RWPE1 (cell line): ENCODE measurements at places on chromosomes 16 and 17.

GRCh38 chr16:51317575-51317974 lies 166.5 kb upstream of the SALL1 start:
- DNase-seq, result no peak

DNA sequence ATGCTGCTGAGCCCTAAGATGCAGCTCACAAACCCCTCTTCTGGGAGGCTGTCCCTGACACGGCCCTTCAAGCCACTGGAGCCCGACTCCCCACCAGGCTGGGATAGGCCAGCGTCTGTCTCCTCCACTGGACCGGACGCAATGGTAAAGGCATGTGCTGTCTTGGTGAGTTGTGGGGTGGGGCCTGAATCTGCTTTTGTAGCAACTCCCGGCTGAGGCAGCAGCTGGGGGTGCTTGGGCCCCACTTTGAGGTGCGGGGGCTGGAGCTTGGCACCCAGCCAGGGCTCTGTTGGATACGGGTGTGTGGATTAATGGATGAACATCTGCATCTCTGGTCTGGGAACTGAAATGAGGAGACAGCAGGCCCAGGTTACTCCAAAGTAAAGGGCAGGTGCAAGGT lies 3.5 kb upstream of the NLRC3 start:
- no peak for DNase-seq

DNA sequence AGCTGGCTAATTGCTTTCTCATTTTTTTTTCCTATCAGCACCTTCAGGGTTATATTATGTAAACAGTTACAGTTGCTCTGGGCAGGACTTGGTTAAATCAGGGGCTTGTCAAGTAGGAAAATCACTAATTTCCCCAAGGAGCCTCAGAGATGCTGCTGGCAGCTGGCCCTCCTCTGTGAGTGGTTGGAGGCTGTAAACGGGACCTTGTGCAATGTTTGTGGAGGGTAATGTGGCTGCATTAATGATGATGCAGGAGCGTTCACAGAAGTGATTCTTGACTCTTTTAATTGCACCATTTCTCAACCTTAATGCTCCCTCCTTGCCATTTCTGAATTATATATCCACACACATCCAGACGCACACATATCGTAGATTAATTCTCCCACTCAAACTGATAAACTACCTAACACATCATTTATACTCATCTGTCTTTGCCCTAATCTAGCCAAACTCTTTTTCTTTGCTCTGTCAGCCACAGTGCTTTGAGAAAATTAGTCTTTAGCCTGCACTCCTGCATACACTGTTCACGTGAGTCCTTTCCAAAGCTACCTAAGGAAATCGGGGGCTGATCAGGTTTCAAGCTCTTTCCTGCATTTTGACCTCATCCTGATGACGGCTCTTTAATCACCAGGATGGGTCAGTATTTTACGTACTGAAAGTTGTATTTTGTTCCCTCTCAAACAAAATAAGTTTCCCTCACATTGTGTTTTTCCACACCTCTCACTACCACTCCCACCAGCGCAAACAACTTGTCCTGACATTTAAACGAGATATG lies 154.4 kb upstream of the PIRT start:
- DNase-seq, result no peak

GRCh38 chr17:44198721-44199552 lies 747 bp downstream of the ATXN7L3 start:
- peak; percentile 88 for DNase-seq

DNA sequence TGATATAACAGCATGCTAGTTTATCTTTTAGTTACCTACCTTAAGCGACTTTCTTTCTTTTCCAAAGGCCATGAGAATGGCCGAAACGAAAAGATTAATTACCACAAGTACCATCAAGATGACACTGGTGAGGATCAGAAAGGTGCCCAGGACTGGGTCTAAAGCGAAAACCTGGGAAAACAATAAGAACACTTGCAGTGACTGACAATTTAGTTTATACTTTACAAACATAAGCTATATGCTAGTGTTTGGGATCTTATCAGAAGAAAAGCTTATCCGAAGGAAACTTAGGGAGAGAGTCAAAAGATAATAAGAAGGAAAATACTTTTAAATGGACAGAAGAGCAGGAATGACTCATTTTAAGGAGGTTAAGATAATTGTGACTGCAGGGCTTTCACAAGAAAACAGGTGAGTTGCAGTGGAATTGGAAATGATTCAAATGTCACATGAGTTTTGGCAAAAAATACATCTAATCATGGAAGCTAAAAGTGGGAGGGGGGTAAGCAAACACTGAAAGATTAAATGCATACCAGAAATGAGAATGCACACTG lies 34.8 kb downstream of the IST1 start:
- no peak for DNase-seq

DNA sequence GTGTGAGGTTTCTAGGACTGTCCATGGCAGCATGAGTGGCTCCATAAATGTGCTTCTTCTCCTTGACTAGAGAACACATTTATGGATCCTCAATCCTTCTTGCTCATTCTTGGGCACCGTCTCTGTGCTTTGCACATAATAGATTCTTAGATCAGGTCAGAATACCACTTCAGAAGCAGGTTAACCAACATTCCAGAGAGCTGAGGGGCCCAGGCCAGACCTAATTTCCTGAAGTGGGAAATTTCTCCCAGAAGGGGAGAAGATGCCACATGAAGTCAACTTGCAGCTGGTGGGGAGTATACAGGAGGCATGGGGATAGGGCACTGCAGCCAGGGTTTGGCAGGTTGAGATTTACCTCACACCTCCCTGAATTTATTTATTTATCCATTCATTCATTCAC lies 24.4 kb upstream of the VAT1L start:
- DNase-seq, result no peak

DNA sequence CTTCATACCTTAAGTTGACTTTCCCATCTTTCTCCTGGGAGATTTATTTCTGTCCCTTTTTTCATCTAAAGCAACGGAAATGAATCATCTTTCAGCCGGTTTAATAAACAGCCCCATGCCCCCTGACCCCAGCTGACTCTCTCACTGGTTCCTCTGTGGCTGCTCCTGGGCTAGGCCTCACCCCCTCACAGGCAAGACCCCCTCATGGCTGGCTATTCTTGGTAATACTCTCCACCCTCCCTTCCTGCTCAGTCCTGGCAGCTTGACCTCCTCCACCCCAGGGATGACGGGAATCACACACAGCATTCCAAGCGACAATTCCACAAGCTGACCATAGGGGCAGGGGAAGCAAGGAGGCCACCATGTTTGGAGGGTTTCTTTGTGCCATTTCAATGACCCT lies 1.5 kb upstream of the ADAP2 start:
- DNase-seq, result no peak

GRCh38 chr16:87897521-87898505 lies 28.5 kb upstream of the SLC7A5 start:
- DNase-seq, result no peak

- DNase-seq, result no peak
Observed at GRCh38 chr17:57849163-57849873, 526 bp downstream of the MRPS23 start.

DNA sequence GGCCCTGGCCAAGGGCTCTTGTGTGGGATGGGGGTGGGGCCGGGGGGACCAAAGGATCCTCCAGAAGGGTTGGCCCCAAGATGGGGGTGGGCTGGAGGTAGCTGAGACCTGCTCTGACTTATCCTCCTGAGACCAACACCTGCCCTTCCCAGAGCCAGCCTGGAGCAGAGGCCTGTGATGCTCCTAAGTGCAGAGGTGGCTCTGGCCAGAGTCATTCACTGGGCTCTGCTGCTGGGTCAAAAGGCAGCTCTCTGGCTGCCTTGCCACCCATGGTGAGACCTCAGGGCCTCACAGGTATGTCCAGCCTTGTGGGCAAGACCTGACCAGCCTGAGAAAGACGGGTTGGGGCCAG lies 393 bp downstream of the SERPINF2 start:
- DNase-seq, result no peak

GRCh38 chr17:53061446-53061845 lies 761.3 kb upstream of the KIF2B start:
- DNase-seq, result no peak

- DNase-seq, result no peak
Observed at GRCh38 chr16:67438824-67439393, 8.0 kb downstream of the HSD11B2 start.

GRCh38 chr17:38397227-38397626 lies 31.0 kb upstream of the ARHGAP23 start:
- DNase-seq, result no peak

GRCh38 chr16:4372578-4373355 lies 1.1 kb downstream of the VASN start:
- peak; percentile 48 for DNase-seq

DNA sequence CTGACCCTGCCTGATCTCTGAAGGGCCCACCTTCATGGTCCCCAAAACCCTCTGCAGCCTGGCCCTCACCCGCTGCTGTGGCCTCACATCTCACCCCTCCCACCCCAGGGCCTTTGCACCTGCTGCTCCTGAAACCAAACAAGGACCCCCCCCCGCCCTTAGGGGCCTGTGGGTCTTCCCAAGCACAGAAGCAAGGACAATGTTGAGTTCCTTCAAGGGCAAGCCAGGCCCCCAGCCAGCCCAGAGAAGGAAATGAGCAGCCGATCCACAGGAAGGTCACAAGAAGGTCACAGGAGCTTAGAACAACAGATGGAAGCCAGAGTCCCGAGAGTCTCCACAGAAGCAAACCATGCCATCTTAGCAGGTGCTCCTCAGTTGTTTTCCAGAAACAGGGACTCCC lies 493 bp upstream of the PDE6G start:
- no peak for DNase-seq

DNA sequence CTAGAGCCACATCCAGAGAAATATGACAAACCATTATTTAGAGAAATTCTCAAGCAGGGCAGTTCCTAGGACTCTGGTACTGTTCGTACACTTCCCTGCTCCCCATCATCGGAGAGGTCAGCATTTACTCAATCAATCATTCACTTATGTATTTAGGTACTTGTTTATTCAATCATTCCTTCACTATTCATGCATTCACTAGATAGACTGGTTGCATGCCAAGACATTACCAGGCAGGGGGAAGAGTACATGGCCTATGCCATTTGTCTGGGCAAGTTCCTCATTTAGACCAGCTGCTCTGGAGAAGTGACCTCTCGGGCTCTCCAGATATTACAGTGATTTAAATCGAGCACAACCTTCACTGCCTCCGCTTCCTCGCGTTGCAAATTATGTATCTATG lies 603.4 kb downstream of the KCNJ2 start:
- no peak for DNase-seq

GRCh38 chr17:67041941-67042899 lies 2.1 kb upstream of the CACNG1 start:
- no peak for DNase-seq

DNA sequence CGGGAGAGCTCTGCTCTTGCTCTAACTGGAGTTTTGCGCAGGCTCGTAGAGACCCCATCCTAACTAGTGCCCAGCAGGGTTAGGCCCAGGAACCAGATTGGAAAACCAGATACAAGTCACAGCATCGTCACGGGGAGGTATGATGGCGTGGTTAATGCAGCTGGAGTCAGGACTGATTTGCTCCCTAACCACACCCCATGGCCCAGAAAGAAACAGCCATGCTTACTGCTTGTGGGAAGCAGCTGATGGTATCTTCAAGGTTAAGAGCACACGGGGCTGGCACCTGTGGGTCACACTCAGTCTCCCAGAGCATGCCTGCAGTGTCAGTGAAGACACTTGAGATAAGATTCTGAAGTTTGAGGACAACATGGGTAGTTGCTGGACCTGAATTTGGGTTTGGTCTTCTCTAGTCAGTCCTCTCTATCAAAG lies 60.2 kb downstream of the WIPI1 start:
- no peak for DNase-seq

DNA sequence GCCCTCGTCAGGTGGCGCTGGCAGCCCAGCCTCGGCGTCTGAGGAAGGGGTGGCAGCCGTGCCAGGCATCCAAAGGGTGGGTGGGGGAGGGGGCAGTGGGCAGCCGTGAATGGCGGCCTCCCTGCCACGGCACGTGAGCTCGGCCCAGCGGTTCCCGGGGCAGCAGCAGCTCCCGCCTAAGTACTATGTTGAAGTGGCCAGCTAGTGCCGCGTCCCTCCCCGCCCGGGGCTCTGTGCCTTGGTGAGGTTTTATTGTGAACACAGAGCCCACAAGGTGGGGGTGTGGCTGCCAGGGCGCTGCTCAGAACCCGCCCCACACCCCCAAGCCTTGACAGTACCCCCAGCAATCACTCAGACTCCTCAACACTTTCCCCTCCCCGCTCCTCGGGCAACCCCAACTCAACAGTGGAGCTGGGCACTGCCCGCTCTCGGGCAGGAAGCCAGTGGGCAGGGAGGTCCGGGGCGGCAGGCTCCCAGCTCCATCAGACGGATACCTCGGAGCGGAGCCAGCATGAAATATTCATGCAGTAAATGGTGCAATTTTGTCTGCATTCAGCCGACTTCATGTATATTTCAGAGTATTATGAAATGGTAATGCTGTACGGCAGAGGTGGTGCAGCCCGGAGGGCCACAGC lies 80.4 kb downstream of the ENGASE start:
- DNase-seq, result no peak

- DNase-seq, result no peak
Observed at GRCh38 chr16:15856901-15857698, at the start of gene MYH11. MYH11 (minus strand) TSS chr16:15857028; CDS start chr16:15838252, 18,776 bp downstream.

DNA sequence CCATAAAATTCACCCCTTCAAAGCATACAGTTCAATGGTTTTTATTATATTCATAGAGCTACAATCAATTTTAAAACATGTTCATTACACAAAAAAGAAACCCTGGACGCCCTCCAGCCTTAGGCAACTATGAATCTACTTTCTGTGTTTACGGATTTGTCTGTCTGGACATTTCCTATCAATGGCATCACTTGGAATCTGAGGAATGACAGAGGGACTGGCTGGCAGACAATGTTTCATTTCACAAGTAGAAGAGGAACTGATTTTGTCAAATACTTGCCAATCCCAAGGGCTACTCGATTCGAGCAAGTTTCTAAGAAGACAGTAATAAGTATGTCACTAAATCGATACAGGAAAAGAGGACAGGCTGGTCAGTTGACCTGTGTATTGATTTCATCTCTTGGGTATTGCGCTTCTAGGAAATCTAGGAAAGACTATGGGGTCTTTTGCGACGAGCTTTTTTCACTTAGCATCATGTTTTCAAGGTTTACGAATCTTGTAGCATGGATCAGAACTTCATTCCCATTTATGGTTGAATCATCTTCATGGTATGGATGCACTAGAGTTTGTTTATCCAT lies 56.6 kb downstream of the RGS9 start:
- DNase-seq, result no peak

DNA sequence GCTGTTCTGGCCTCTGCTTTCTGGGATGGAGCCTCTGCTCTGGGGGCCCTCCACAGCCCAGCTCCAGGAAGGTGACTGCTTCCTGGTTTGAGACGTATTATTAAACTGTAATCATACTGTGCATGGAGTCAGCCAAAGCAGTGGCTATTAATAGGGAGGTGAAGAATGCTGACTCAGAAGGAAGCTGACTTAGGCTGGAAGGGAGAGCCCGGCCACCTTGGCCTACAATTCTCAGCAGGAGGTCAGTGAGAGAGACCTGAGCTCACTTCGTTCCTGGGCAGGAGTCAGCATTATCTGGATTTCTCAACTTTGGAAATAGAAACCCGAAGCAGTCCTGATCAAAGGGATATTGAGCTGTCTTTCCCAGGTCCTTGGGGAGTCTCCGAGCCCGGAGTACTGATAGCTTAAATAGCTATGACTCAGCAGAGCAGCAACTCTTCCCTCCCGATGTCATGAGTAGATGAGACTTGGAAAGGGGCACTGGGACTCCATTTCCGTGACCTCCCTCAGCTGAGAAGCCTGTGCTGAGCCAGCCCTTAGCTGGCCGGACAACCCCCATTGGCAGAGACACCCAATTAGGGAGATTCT lies 91.8 kb downstream of the YPEL2 start:
- DNase-seq, result no peak
